ENCODE measurements at places on chromosomes 13 and 19.
A peak's percentile ranks its signal among the peaks of the same experiment; 100 is the strongest.

- no peak for DNase-seq
Measured at GRCh38 chr19:49678985-49679770, 2.1 kb downstream of the PRMT1 start.

GRCh38 chr13:112331675-112332074, 44.5 kb upstream of the SPACA7 start:
- no peak for DNase-seq

DNA sequence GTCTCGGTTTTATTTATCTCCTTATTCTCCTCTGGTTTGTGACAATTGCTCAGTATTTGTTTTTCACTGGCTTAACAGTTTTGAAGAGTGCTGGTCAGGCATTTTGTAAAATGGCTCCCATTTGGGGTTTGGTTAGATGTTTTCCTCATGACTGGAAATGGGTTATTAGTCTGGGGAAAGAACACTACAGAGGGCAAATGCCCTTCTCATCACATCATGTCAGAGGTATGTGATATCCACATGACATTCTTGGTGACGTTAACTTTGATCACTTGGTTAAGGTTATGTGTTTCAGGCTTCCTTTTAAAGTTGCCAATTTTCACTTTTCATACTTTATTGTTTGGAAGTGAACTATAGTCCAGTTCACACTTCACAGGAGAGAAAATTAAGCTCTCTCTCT, 74.8 kb upstream of the KLHL1 start:
- DNase-seq, result no peak

DNA sequence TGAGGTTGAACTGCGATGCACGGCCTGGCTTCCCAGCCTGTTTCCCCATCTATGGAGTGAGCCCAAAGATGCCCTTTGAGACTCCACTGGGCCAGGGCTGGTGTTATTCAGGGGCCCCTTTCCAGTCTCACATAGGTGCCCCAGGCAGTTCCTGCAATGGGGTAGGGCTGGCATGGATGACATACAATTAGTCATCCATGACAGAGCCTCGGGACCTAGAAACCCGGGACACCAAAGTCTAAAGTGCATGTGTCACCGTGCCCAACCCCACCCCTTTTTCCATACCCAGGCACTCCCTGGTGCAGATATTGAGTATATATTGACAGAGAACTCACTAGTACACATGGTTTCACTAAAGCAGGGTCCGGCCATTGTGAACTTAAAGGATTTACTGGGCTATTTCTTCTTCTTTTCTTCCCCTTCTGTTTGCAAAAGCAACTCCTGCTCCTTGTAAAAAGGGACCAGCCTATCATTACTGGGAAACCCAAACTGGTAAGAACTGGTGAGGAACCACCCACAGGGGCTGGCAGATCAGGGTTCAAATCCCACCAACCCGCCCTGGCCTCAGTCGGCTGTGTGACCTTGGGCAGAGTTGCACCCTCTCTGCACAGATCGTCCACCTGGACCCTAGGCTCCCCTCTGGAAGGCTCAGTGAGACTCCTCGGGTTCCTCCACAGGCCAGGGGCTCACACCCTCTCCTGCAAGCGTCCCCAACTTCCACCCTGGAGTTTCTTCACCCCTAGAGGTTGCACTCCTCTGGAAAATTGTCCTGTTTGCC, 2.7 kb downstream of the B3GNT3 start:
- peak; percentile 37 for DNase-seq

GRCh38 chr13:61546911-61547310, 131.3 kb upstream of the PCDH20 start:
- DNase-seq, result no peak

DNA sequence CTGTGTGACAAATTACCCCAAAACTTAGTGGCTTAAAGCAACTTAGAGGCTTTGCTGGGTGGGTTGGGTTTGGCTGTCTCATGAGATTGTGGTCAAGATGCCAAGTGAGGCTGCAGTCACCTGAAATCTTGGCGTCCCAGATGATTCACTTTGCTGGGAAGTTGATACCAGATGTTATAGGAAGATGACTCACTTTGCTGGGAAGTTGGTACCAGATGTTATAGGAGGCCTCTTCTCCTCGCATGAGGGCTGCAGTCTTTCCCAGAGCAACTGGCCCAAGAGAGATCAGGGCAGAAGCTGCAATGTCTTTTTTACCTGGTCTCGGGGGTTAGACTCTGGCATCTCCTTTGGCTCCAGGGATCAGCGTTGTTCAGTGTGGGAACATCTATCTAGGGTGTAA, 16.8 kb downstream of the TEX29 start:
- DNase-seq, result no peak

DNA sequence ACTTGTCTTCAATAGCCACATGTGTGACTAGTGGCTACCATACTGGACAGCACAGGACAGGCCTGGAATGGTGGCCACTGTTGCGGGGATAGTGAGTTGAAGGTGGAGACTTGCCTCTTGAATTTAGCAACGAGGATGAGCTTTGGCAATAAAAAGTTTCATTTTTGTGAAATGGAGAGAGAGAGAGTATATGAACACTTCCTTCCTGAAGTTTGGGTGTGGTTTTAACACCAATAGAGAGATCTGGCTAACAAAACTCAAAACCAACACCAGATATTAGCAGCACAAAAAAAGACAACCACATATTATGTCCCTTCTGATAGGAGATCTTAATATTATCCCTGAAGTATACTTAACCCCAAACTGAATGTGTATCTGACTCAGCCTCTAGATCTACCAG, 6.3 kb upstream of the LRFN3 start:
- DNase-seq, result no peak

- DNase-seq, result no peak
Measured at GRCh38 chr13:45728759-45729158, 26.6 kb downstream of the CBY2 start.

DNA sequence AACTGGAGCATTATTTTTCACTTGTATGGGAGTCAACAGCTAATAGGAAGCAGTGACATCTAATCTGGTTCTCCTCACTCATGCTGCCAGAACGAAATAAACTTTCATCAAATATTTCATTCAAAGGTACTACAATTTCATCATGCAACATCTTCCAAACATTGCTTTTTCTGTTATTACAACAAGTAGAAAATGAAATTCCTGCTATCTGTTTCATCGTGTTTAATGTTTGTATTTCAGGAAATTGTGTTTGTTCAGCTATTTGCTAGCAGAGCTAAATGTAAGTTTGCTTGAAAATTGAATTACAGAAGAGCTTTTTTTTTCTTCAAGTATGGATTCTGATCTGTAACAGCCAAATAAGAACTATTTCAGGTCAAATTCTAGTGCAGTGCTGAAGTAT, 90.1 kb downstream of the SLITRK6 start:
- DNase-seq, result no peak

GRCh38 chr19:53971673-53972072, 8.9 kb downstream of the CACNG8 start:
- no peak for DNase-seq

- DNase-seq, result no peak
Measured at GRCh38 chr19:56727677-56728076, 56.1 kb upstream of the ZNF835 start.

GRCh38 chr13:22801402-22802003, 379.3 kb upstream of the SGCG start:
- no peak for DNase-seq

DNA sequence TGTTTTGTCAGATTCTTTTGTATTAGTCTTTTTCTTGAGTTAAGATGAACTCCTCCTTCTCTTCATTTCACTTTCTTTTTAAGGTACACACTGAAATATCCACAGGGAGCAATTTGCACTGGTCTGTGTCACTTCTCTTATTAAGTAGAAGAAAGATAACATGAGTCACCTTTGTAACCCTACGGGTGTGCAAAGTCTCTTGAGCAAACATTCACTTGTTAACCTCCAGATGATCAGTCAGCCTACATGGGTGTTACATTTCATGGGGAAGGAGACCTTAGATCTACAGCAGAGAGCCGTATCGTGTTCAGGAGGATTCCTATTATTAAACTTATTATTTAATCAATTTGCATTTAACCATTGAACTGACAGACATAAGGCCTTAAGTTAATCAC, 5.1 kb downstream of the ZNF507 start:
- no peak for DNase-seq

DNA sequence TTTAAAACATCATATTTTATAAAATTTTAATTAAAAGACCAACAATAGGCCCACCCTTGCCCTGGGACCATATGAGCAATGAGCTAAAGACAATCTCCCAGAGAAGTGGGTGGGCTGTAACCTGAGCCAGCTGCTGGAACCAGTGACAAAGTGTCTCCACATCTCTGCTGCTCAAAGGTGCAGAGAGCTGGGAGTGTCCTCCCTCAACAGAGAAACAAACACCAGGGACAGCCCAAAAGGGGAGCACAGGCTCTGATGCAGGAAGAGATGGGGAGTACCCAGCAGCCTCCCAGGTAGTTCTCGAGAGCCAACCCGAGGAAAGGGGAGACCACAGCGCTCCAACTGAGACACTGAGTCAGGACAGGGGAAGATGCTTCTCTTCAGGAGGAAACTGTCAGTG, 39.1 kb downstream of the DOCK9 start:
- DNase-seq, result no peak

DNA sequence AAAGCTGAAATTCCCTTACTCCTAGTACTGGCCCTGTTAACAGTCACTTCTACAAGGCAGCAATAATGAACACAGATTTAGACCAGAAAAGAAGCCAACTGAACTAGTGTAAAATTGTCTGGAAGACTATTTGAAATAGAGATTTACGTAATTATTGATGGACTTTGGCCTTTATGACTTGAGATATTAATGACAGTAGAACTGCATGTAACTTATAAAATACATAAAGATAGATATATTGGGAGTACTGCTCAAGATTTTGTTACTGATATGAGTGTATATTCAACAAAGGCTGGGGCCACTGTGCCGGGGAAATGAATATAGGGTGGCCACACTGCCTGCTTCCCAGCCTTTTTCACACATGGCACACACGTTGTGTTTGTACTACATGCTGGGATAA, 88.8 kb downstream of the STARD13 start:
- no peak for DNase-seq

DNA sequence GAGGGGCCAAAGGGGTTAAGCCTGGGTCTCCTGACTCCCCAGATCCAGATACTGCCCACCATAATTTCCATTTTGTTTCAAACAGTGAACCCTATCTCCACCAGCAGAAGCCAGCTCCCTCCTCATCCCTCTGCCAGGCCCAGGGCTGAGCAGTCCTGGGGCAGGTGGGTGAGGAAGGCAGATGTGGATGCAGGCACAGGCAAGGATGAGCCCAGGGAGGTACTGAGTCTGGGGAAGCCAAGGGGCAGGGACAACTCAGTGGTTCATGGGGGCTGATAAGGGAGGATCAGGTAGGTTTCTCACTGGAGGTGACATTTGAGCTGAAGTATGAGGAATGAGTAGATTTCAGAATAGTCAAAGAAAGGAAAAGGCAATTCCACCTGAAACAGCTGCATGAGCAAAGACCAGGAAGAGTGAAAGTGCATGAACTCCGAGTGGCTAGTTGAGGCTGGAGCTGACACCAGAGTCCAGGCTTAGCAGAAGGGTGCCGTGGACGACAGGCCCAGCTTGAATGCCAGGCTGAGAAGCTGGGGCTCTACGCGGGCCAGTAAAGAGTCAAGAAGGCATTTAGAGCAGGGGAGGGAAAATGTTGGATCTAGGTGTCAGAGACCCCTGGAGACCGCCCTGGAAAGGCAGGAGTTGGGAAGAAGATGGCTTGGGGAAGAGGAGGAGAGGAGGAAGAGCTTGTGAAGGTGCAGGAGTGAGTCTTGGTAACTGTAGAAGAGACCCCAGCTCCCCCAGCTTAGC, 10.3 kb downstream of the CIC start:
- DNase-seq, result no peak

DNA sequence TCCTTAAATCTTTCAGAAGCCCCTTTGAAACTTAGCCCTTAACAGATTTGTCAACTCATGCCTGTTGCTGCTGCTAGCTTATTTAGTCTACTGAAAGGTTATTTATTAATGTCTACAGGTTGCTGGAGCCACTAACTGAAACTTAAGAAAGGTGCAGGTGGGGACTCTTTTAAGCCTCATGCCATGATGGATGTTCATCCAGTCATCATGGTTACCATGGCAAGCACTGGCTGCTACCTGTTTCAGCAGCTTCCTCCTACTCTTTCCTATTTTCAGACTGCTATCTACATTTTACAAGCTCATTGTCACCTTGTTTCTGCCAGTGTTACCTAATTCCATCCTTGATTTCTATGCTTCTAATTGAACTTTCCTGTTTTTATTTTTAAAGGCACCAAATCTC, 27.1 kb downstream of the DGKH start:
- DNase-seq, result no peak

DNA sequence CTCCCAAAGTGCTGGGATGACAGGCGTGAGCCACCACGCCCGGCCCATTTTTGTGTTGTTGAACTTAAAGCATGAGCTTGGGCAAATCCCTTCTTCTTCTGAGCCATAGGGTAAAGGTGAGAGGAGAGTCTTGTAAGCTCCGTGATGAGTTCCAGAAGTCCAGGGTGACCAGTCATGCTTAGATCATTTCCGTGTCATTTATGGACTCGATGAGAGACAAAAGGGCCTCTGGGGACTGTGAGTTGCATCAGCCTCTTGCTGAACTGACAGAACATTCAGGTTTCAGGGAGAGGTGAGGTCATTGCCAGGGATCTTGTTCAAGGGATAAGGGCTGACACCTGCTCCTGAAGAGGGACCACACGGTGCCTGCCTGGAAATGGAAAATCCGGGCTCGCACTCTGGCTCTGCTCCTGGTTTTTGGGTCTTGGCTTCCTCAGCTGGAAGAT, 53.6 kb downstream of the GADD45B start:
- DNase-seq, result no peak

DNA sequence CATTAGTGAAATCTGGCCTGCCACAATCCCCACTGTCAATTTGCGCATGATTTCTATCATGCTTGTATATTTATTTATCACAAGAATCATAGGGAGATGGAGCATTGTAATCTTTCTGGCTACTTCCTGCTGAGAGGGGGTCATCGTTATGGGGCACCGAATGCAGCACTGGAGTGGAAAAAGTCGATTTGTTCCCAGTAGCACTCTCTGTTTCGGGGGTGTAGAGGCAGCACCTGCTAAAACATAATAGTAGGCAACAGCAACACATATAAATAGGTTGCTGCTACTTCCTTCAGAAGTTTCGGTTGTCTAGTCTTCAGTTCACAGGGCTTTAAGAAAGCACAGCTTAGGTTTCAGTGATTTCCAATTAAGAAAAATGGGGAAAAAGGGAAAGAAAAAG, 23.4 kb upstream of the CEACAM21 start:
- no peak for DNase-seq

DNA sequence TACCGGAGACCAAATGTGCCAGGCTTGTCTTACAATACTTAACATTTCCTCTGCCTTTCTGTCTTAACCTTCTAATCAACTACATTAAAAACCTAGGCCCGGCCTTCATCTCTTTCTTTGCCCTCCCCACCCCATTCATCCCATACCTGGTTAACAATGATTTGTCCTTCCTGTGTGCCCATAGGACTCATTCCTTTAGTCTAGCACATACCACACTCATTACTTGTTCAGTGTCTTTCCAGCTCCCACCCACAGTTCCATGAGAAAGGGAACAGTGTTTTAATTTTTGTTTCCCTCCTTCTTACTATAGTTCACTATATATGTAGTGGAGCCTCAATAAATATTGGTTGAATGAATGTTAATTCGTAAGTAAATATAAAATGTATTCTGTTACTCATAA, 2.4 kb downstream of the CLN5 start:
- no peak for DNase-seq

GRCh38 chr19:55176076-55176475, 4.0 kb downstream of the SYT5 start:
- DNase-seq, result no peak

Data from stimulated activated CD4-positive, alpha-beta T cell treated with anti-CD3 and anti-CD28 coated beads, Interleukin-4, amount 100 ng/mL, for 1 hour (primary cell).